ENCODE measurements at places on chromosomes 7 and 10.

- no peak for DNase-seq
Measured at GRCh38 chr10:47137311-47137851, 162.6 kb upstream of the GDF10 start.

- DNase-seq = no peak
Measured at GRCh38 chr10:75233444-75234016, 2.2 kb downstream of the COMTD1 start.

DNA sequence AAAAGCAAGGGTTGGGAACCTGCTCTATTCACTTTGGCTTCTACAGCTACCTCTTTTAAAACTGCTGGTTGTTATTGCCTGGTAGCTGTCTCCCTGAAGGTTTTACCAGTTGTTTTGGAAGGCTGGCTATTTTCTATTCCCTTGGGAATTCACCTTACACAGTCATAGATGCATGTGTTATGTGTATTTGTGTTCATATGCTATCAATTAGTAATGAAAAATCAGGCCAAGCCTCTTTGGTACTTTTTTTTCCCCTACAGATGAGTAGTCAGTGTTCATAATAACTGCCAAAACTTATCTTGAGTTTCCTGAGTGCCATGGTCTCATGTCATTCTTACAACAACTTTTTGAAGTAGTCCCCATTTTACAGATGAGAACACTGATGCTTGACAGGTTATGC is 738.0 kb upstream of the GALNT17 start:
- no peak for DNase-seq

DNA sequence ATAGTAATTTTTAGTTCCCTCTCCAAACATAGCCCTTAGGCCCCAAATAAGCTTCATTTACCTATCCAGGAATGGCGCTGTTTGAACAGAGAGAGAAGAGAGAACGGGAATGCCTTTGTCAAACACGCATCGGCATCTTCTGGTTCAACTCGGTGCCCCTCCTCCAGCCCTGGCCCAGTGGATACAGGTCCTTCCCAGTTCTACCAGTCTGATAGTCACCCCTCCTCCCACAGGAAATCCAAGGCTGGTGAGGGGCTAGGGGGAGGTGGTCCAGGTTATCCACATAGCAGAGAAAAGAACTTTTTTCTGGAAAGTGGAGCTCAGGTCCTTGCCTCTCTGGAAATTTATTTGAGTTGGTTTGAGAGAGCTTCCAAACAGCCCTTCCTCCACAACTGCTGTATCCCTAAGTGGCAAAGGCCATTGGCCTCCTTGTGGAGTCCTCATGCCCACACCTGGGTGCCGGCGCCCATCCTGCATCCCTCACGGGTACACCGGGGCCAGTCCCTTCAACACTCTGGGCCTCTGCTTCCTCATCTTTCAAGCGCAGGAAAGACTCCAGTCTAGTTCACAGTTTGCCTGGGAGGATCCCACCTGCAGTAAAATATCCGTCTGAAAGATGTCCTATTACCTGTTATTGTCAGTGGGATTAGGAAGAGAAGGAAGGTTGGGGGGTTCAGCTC is 287.4 kb downstream of the CELF2 start:
- DNase-seq = no peak

DNA sequence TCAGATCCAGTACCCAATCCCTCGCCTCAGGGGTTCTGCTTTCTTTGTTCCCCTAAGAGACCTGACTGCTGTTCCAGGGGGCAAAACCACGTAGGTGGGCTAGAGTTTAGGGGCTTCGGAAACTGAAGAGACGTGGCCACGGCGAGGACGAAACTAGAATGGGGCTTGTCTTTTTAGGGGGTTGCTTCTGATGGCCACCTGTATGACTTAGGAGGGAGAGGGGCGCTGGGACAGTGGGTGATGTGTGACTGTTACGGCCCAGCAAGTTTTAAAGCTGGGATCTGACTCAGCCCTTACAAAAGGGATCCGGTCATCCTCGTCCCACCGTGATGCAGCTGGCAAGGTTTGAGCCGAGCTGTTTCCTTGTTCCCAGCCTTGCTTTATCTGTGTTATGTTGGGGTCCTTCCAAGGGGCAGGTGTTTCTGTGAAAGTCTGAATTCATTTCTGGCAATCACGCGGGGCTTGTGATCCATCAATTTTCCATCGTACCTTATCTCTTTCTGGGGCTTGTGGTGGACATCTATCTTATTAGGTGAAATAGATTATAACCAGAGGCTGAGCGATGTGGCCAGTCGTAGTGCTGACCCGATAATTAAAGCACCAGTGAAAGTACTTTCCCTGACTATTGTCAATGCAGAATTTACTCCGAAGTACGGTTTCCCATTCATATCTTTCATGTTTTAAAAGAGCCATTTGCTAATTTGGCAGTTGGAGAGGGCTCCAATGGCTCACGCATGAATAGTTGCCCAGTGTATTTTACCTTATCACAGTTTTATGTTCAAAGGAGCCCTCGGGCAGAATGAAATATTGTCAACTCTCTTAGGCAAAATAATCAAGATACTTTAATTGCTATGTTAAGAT is 830 bp downstream of the MET start:
- DNase-seq = no peak

DNA sequence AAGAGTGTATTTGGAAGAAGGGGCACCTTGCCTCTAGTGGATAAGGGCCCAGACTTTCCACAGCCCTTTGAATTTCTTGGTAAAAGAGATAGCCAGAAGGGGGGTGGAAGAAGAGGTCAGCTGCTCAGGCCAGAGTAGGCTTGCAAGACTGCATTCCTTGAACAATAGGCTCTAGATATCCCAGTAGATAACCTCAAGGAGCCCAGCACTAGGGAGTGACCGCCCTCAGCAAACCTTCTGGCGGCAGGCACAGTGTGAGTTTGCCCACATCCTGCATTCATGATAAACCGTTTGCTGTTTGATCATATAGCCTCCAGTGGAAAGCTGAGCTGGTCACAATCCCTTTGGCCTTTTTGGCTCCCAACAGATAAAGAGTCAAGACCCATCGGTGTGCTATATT is 70.5 kb downstream of the NPY start:
- DNase-seq = no peak

DNA sequence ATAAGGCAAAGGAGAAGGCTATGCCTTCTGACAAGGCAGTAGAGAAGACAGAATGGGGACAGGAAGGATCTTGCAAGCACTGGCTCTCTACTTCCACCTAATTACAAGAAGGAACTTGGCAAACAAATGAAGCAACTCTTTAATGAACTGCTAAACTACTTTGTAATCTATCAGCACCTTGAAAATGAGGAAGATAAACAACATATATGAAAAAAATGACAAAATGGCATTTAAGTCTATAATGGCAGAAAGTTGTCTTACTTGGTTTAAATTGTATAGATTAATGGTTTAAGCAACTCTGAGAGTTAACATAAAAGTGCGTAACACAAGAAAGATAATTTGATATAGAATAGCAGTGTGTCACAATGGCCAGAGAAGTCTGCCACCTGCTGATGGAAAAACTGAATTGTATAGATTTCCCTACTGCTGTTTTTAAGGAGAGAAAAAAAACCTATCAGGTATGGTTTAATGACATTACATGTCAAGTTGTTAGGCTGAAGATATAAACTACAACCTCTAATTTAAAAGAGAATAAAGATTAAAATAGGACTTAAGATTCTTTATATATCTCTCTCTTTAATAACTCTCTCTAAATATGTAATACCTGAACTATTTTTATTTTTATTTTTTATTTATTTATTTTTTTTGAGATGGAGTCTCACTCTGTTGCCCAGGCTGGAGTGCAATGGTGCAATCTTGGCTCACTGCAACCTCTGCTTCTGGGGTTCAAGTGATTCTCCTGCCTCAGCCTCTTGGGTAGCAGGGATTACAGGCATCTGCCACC is 11.8 kb downstream of the NT5C3A start:
- DNase-seq = no peak

- DNase-seq = peak; percentile 10
Measured at GRCh38 chr10:48289501-48290238, 15.2 kb upstream of the FRMPD2 start.

- DNase-seq = no peak
Measured at GRCh38 chr10:113232928-113233511, 283.0 kb downstream of the TCF7L2 start.

GRCh38 chr10:123043409-123043925 is 34.7 kb downstream of the ACADSB start:
- peak; percentile 3 for DNase-seq

- no peak for DNase-seq
Measured at GRCh38 chr10:103149991-103150622, 43.0 kb downstream of the NT5C2 start.

- DNase-seq = no peak
Measured at GRCh38 chr7:121479466-121479865, 83.4 kb upstream of the FAM3C start.

DNA sequence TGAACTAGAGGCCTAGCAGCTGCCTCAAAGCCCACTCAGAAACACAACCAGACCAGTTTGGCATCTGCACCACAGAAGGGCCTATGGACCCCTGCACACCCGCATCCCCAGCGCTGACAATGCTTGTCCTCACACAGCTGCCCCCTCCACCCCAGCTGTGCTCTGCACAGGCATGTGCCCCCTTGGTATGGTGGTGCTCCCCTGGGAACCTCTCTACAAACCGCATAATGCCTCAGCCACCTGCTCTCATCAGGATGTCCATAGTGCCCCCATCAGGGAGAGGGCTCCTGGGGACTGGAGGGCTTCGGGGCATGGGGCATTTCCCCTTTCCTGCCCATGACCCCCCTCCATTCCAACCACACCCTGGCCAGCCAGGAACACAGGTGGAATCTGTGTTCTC is 347.5 kb downstream of the GRID1 start:
- DNase-seq = no peak

DNA sequence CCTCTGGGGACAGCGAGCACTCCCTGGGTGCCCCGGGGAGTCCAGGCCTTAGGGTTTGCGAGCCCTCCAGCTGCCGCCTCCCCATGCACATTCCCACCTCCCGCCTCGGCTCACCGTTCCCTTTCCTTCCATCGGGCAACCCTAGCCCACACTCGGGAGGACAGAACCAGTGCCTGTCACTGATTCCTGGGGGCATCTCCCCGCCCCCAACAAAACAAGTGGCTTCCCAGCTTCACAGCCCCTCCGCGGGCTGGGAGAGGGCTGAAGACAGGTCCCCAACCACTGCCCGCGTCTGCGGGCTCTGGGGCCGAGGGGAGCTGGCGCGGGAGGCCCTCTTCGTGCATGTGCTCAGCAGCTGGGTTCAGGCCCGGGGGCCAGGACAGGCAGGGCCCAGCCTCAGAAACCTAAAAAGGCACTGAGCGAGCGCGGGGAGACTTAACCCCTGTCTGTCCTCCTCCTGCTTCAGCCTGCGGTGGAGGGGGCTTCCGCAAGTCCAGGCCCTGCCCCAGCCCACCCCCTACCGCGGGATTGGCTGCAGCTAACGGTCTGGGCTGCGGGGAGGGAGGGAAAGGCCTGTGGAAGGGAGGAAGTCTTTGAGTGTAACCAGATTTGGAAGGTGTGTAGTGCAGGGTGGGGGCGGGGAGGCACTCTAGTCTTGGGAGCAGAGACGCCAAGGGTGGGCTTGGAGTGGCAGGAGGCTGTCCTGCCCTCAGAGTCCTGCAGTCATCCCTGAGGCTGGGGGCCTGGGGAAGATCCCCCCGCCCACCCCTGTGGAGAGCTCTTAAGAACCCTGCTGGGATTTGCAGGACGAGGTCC is 1.2 kb downstream of the FLNC start:
- no peak for DNase-seq

GRCh38 chr7:99407872-99408378 is 472 bp downstream of the PDAP1 start:
- no peak for DNase-seq

GRCh38 chr7:47763063-47763974 is 181.4 kb upstream of the TNS3 start:
- DNase-seq = no peak

DNA sequence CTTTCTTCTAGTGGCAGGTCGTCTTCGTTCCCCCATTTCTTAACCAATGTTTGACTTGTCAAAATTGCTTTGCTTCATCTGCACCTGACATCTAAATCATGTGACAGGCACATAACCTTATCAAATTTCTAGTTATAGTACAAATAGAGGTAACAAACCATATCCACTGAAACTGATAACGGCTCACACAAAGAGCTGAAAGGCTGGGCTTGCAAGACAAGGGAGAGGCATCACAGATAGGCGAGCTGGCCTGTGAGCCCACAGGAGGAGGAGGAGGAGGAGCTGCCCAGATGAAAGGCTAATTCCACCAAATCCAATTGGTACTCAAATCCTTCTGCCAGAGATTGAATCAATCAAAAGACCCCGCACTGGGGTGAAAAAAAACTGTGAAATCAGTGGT is 80.2 kb upstream of the NEBL start:
- DNase-seq = no peak

GRCh38 chr7:98294326-98294725 is 12.8 kb downstream of the BRI3 start:
- no peak for DNase-seq

- no peak for DNase-seq
Measured at GRCh38 chr10:123556049-123556448, 110.1 kb upstream of the GPR26 start.

- DNase-seq = no peak
Measured at GRCh38 chr10:131888186-131888604, 12.6 kb upstream of the PPP2R2D start.

GRCh38 chr7:13829231-13829630 is 160.2 kb downstream of the ETV1 start:
- no peak for DNase-seq

DNA sequence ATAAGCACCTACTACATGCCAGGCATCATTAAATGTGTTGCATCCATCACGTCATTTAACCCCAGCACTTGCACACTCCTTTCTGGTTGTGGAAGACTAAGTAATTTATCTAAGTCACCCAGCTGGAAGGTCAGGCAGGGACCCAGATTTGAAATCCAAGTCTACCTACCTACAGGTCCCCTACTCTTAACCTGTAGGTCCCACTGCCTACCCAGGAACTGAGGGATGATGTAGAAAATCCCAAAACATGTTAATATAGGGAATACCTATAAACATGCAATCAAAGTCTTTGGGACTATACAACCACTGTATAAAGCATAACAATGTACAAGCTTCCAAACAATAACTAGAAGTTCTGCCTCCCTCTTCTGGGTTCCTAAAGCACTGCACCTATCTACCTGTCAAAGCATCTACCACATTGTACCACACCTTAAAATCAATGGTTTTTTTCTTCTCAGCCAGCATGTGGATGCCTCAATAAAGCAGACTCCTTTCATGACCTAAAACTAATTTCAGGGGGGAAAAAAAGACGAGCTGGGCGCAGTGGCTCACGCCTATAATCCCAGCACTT is 5.6 kb downstream of the IL6 start:
- DNase-seq = no peak

- no peak for DNase-seq
Measured at GRCh38 chr7:39623732-39624441, 515 bp downstream of the RALA start.

DNA sequence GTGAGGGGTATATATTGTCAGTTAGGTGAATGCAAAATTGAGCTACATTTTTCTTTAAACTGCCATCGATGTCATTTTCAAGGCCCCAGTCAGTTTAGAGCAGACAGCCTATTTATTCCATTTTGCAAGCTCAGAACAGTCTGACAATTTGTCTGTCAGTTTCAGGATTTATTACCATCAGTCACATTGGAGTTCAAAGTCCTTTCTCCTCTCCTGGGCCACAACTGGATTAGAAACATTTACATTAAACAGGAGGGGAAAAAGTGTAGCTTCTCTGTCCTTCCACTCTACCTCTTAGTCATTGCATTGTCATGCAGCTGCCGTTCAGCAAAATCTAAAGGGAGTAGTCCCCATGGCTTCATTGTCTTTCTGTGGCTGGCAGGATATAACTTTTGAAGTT is 3.5 kb upstream of the GHITM start:
- no peak for DNase-seq

GRCh38 chr10:11237571-11237970 is 219.9 kb downstream of the CELF2 start:
- DNase-seq = no peak

All from NCI-H187 (cell line).